NCI-H2081 treated with DMSO at 0.1 percent for 48 hours (cell line): ENCODE measurements at places on chromosomes 1 and 21.

GRCh38 chr1:58809325-58810010 lies 25.6 kb upstream of the JUN start:
- DNase-seq = no peak

- DNase-seq = no peak
Observed at GRCh38 chr1:95122151-95122697, 5.1 kb downstream of the TLCD4 start.

DNA sequence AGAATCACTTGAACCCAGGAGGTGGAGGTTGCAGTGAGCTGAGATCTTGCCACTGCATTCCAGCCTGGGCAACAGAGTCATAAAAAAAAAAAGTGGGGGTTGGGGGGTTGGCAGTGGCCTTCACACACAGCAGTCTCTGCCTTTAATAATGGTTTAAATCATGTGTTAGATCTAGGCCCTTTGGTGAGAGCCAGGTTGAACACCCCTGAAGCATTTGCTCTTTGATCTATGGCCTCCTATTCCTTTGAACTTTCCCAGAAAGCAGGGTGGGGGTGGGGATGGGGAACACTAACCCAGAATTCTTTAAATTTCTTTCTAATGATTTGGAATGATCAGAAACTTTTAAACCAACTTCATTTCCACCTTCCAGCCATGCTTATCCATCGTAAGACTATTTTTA lies 313.0 kb downstream of the KIF26B start:
- no peak for DNase-seq

- DNase-seq = no peak
Observed at GRCh38 chr1:43743206-43743605, 35.9 kb downstream of the ST3GAL3 start.

DNA sequence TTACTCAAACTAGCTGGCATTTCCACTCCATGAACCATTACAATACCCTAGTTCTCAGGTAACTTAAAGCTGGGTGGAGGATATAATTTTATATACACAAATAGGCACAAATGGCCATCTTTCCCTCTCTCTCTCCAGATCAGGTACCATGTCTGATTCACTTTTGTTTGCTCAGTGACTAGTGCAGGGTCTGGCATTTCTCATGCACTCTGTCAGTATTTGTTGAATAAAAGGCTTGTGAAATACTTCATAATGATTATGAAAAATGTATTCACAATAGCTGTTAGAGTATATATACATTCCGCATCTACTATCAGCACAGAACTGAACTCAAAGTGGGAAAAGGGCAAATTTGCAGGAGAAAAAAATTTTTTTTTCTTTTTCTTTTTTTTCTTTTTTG lies 510.2 kb upstream of the USP24 start:
- no peak for DNase-seq

- peak; percentile 9 for DNase-seq
Observed at GRCh38 chr1:32240140-32240951, 6.7 kb upstream of the FAM167B start.

- no peak for DNase-seq
Observed at GRCh38 chr1:226486161-226486560, 62.4 kb upstream of the STUM start.

DNA sequence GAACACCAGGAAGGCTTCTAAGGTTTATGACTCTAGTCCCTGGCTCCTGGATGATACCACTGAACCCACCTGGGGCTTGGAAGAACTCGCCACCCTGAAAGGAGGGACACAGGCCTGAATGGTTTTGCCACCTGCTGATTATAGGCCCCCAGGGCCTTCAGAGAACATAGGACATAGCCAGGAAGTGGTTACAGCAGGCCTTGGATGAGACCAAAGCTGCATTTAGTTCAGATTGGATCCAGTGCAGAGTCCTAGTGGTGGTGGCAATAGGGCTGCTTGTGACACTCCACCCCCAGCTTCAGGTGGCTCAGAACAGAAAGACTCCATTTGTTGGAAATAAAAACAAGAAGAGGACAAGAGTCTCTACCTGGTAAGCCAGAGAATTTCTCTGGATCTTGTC lies 101.6 kb upstream of the PLPPR5 start:
- no peak for DNase-seq

- DNase-seq = no peak
Observed at GRCh38 chr1:218588540-218589172, 243.5 kb downstream of the TGFB2 start.

DNA sequence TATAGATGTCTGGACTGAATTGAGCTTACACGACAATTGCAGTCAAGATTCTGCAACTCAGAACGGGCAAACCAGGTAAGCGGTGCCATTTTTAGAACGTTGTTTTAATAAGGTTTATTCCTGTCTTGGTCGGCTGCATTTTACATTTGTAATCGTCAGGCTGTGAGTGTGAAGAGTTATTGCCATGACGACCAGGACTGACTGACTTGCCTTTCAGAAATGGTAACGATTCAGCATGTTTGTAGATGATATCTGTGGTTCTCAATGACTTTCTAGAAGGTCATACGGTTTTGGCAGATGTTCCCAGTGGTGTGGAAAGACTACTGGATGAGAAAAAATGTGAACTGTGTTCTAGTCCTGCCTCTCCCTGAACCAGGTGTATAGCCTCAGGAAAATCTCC lies 271.3 kb upstream of the B3GALT2 start:
- no peak for DNase-seq

GRCh38 chr1:177793900-177794299 lies 176.0 kb downstream of the SEC16B start:
- no peak for DNase-seq

- no peak for DNase-seq
Observed at GRCh38 chr1:173153503-173153902, 53.6 kb downstream of the TNFSF4 start.

GRCh38 chr1:76260279-76260678 lies 185.7 kb downstream of the ST6GALNAC3 start:
- no peak for DNase-seq

DNA sequence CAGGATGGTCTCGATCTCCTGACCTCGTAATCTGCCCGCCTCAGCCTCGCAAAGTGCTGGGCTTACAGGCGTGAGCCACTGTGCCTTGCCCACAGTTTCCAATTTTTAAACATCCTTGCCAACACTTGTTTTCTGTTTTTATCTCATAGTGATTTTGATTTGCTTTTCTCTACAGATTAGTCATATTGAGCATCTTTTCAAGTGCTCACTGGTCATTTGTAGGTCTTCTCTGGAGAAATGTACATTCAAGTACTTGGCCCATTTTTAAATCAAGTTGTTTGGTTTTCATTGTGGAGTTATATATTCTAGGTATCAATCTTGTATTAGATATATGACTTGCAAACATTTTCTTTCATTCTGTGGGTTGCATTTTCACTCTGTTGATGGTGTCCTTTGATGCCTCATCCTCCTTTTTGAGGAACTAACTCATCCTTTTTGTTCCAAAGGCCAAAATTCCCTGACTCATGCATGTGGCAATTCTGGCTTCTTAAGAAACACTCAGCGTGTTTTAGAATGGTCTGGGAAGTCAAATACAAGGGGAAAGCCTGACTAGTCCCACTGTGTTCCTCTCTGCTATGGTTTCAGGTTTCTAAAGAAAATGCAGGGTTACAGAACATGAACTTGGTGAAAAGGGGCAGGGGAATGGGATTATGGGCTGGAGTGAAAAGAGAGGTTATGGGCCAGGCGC lies 37.3 kb downstream of the PTAFR start:
- DNase-seq = no peak

GRCh38 chr1:62588000-62588399 lies 9.3 kb upstream of the ANGPTL3 start:
- no peak for DNase-seq

DNA sequence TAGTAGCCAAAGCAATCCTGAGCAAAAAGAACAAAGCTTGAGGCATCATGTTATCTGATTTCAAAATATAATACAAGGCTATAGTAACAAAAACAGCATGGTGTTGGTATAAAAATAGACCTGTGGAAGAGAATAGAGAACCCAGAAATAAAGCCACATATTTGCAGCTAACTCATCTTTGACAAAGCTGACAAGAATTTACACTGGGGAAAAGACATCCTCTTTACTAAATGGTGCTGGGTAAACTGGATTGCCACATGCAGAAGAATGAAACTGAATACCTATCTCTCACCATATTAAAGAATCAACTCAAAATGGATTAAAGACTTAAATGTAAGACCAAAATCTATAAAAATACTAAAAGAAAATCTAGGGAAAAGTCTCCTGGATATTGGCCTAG lies 59.5 kb upstream of the CD55 start:
- no peak for DNase-seq

DNA sequence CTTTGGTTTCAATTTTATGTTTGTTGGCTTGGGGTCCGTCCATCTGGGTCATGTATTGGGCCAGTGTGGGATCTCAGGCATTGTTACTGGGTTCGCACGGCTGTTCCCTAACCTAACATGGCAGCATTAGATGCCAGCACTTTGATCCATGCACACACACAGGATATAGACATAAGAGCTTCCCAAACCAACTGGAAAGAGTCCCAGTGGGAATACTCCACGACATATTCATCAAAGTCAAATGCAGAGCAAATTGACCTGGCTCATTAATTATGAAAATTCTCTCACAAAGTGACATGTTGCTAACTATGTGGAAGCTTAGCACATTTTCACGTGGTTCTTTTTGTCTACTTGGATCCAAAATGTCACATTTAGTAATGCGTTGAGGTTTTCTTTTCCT lies 130.4 kb downstream of the SETD4 start:
- DNase-seq = no peak

GRCh38 chr1:23214640-23215039 lies 2.7 kb downstream of the HTR1D start:
- no peak for DNase-seq

- DNase-seq = no peak
Observed at GRCh38 chr1:195053478-195053877, 1554.8 kb downstream of the KCNT2 start.

DNA sequence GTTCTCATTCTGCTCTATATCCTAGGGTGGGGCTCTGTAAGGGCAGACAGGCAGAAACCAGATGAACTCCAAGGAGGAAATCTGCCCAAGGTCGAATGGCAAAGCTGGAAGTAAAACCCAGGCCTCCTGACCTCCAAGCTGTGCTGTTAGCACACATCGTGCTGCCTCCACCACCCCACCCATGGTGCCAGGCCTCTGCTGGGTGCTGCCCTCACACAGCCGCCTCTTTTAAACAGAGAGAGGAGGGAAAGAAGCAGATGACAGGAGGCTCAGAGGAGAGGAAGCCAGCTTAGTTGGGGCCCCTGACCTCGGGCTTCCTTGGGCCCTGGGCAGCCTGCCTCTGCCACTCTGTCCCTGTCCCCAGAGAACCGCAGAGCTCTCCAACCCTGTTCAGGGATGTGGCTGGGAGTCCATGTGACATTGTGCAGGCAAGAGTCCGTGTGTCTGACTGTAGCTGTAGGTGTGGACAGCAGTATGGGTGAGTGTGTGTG lies 1.1 kb downstream of the SYNC start:
- no peak for DNase-seq

DNA sequence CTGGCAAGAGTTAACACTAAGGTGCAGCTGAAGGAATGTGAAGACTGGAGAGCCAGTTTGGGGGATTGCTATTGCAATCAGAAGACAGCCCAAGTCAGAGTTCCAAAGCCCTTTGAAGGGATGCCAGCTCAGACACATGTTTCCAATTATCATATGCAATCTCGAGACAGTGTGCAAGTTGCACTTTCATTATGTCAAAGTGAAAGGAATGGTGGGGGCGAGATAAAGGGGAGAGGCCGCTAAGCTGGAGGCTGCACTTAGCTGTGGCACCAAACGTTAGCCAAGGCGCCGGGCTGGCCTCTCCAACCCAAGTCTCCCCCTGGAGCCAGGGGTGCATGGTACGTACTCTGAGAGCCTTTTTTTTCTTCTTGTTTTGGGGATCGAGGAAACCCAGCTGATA lies 58.0 kb downstream of the NGF start:
- DNase-seq = no peak

DNA sequence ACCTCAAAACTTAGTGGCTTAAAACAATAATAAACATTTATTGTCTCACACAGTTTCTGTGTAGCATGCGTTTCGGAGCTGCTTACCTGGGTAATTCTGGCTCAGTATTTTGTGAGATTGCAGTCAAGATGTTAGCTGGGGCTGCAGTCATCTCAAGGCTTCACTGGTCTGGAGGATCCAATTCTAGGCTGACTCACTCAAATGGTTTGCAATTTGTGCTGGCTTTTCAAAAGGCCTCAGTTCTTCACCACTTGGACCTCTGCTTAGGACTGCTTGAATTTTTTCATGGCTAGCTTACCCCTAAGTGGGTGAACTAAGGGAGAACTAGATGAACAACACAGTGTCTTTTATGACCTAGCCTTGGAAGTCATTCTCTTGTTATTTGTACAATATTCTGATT lies 21.0 kb downstream of the XPR1 start:
- no peak for DNase-seq

DNA sequence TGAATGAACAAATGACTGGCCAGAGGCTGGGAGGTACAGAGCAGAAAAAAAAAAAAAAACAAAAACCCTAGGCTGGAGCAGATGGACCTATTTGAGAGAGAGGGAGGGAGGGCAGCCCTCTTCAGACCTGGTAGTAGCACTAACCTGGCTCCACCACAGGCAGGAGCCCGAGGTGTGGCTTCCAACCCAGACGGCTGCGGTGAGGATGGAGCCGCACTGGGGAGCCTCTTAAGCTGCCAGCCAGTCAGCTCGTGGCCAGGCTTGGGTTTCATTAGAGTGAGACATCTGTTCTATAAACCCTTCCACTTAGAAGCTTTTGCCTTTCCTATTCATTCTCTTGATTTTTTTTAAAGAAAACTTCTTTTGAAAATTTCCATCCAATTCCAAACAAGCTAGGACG lies 16.8 kb downstream of the LGR6 start:
- DNase-seq = no peak

DNA sequence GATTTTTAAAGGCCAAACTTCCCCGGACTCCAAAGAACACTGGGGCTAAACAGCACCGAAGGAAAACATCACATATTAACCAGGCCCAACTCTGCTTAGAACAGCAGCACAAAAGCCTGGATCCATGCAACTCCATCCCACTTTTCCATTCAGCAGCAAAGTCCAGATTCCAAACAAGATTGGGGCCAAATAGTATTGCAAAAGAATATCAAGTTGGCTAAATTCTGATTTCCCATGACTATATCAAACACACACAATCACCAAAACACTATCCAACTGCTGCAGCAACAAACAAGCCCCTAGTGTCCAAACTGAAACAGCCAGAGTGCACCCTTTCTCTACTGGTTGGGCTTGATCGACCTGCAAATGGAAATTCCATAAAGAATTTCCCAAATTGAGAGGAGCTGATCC lies 19.4 kb upstream of the TMEM125 start:
- DNase-seq = no peak

DNA sequence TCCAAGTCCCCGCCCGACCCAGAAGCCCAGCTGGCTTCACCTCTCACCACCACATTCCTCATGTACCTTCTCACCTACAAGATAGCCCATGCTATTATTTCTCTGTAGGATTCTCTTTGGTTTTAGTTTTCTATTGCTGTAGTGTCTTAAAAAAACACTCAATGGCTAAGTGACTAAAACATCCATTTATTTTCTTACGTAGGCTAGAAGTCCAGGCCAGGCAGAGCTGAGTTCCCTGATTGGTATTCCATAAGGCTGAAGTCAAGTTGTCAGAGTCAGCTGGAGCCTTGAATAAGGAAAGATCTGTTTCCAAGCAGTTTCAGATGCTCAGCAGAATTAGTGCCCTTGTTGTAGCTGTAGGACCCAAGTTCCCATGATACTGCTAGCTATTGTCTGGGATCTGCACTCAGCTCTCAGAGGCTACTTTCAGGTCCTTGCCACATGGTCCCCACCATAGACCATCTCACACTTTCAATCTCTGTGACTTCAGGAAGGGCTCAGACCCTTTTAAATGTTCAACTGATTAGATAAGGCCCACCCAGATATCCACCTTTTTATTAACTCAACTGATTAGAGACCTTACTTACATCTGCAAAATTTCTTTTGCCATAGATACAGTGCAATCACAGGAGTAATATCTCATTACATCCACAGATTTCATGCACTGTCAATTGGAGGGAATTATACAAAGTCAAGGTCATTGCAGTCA lies 371.0 kb downstream of the TGFB2 start:
- DNase-seq = no peak
